ENCODE measurements at places on chromosomes 2 and 18. TPM values are rescaled to one million over a fixed set of nuclear protein-coding genes. Genes with fewer than 3 reads are reported as not detected.

The UNC80 gene
- not detected for polyA plus RNA-seq

The DPP10 gene
- polyA plus RNA-seq = not detected

The DES gene
- not detected for polyA plus RNA-seq

The TMEM198 gene
- polyA plus RNA-seq = 2.3 TPM

The CYP1B1 gene
- polyA plus RNA-seq = 0.31 TPM

The DOK6 gene
- not detected for polyA plus RNA-seq

The CYRIA gene
- 16.8 TPM for polyA plus RNA-seq

The UGT1A5 gene
- not detected for polyA plus RNA-seq

The ALK gene
- polyA plus RNA-seq = not detected

The LYPD6B gene
- polyA plus RNA-seq = 1.7 TPM

The POMC gene
- 21.2 TPM for polyA plus RNA-seq

The DSEL gene
- 0.10 TPM for polyA plus RNA-seq

The NAT8 gene
- not detected for polyA plus RNA-seq

The ING5 gene
- 70.7 TPM for polyA plus RNA-seq

The ALPP gene
- 0.25 TPM for polyA plus RNA-seq

The CFAP221 gene
- polyA plus RNA-seq = not detected

- no peak for DNase-seq
Measured at GRCh38 chr2:71603311-71603811, 150.0 kb downstream of the DYSF start.

- DNase-seq = no peak
Measured at GRCh38 chr2:28270456-28271152, 122.1 kb upstream of the FOSL2 start.

GRCh38 chr2:234033174-234033573 is 17.3 kb upstream of the SPP2 start:
- DNase-seq = no peak

- no peak for DNase-seq
Measured at GRCh38 chr2:144079803-144080202, 440.1 kb downstream of the ZEB2 start.

GRCh38 chr2:95059656-95060370 is 34.3 kb downstream of the MAL start:
- DNase-seq = no peak

- DNase-seq = no peak
Measured at GRCh38 chr2:49286045-49286444, 131.7 kb upstream of the FSHR start.

GRCh38 chr2:109402180-109402579 is 211.6 kb downstream of the SEPTIN10 start:
- DNase-seq = no peak

- DNase-seq = no peak
Measured at GRCh38 chr2:5290900-5291546, 401.2 kb upstream of the SOX11 start.

DNA sequence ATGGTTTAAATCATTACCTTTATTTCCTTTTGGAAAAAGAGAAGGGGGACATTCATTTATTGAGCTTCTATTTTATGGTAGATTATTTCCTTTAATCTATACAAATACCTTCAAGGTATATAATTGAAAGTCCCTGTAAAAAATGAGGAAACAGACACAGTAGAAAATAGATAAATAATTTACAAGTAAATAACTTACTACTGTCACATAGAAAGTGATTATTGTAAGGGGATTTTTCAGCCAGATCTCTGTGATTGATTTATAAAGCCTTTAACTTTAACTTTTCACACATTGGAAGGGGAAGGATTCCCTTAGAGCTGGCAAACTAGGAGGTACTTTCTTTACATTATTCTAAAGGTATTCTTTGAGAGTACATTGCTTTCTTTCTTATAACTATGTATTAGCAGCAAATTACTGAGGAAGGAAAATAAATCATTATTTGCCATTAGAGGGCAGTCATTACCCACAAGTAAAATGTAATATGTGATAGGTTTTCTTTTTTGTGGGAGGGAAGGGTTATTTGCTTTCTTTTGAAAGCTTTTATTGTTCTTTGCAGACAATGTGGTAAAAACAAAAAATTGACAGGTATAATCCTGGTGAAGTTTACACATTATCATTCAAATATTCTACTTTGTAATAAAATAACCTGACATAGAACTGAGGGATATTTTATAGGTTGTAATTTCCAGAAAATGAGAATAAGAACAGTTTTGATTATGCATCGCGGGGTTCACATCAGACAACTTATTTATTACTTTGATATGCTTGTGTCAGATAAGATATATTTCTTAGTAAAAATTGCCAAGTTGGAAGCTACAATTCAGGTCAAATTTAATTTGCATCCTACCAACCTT is 24.8 kb upstream of the RPE start:
- peak; percentile 63 for DNase-seq

DNA sequence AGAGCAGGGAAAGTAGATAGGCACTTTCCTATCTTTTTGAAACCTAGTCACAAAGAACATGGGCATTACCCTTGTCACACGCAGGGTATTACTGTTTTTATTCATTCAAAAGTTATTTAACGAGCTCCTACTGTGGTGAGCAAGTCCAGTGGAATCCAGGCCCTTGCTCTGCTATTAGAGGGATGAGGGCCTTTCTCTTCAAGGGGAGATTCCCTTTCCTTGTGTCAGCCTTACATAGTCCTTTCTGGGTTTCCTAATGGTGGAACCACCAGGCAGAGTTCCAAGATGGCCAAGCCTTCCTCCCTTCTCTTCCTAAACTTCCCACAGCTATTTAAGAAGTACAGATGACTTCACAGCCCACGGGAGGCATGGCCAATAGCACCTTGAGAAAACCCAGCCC is 64.6 kb downstream of the SPTBN1 start:
- no peak for DNase-seq

DNA sequence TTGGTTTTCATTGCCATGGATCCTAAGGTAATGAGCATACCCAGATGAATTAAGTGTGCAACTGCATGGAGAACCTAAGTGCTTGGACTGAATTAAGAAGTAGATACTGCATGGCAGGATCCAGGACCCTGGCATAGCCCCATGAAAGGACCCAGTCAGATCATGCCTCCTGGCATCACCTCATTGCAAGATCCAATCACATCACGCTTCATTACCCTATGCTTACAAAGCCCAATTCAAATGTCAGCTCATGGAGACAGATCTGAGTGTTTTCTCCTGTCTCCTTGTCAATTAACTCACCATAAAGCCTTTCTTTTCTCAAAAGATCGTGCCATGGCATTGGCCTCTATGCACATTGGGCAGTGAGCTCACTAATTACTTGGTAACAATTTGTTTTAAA is 519.8 kb upstream of the ZNF804A start:
- no peak for DNase-seq

- no peak for DNase-seq
Measured at GRCh38 chr2:68748568-68748967, 14.0 kb downstream of the ARHGAP25 start.

- DNase-seq = no peak
Measured at GRCh38 chr2:204110338-204110741, 173.8 kb downstream of the ICOS start.

GRCh38 chr2:120176526-120176925 is 46.7 kb downstream of the TMEM185B start:
- no peak for DNase-seq

DNA sequence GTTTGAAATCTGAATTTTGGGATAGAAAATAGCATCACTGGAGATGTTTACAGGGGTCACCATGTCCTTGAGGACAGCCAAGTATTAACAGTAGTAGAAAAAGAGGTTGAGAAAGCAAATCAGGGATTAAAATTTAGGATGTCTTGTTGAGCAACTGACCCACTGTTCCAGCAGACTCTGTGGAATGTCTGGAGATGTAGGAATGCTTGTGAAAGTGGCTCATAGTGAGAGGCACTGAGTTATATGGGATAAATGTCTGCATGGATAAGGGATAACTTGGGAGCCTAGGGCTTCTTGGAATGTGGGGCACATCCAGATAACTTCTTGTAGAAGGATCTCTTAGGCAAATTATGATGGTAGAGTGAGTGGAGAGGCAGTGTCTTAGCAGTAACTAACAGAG is 495.0 kb downstream of the TMX3 start:
- no peak for DNase-seq

GRCh38 chr2:138620431-138620830 is 118.9 kb downstream of the SPOPL start:
- no peak for DNase-seq

GRCh38 chr2:174614261-174614660 is 16.7 kb upstream of the WIPF1 start:
- DNase-seq = no peak

DNA sequence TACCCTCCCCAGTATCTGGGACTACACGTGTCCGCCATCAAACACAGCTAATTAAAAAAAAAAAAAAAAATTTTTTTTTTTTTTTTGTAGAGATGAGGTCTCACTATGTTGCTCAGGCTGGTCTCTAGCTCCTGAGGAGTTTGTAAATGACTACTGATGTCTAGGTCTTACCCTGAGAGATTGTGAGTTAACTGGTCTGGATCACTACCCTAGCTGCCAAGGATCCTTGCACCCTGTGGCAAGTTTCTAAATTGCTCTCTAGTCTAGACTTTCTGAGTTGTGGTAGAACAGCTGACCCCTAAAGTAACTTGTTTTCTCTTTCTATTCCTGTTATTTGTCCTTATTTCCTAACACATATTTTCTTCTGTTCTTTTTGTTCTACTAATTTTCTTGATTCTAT is 44.5 kb downstream of the ABHD3 start:
- no peak for DNase-seq

DNA sequence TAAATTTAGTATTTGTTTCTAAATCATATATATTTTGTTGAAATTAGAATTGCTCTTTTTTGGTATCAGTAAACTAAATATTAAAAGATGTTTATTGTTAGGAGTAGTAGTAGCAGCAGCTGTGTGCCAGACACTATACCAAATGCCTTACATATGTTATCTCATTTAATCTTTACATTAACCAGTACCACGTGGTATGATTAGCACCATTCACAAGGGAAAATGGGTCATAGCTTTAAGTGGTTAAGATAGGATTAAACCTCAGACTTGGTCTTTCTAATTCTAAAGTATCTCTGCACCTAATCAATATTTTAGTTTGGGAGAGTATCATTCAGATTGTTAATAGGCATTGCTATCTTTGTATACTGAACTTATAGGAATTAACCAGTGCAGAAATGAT is 29.0 kb downstream of the PSMD14 start:
- no peak for DNase-seq

- no peak for DNase-seq
Measured at GRCh38 chr2:41659758-41660157, 388.1 kb upstream of the PKDCC start.

DNA sequence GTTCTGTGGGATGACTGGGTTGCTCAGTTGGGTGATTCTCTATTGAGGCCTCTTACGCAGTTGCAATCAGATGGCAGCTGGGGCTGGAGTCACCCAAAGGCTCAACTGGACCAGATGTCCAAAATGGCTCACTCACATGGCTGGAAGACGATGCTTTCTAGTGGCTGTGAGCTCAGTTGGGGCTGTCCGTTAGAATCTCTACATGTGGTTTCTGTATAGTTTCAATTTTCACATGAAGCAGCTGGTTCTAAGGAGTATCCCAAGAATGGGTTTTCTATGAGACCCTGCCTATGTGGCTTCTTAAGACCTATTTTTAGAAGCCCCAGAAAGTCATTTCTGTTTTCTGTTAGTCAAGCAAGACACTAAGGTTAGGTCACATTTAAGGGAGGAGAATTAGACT is 4.4 kb downstream of the XRCC5 start:
- peak; percentile 18 for DNase-seq

- DNase-seq = no peak
Measured at GRCh38 chr2:45782986-45783385, 131.5 kb downstream of the PRKCE start.

GRCh38 chr2:10161206-10161931 is 38.8 kb downstream of the RRM2 start:
- DNase-seq = no peak

DNA sequence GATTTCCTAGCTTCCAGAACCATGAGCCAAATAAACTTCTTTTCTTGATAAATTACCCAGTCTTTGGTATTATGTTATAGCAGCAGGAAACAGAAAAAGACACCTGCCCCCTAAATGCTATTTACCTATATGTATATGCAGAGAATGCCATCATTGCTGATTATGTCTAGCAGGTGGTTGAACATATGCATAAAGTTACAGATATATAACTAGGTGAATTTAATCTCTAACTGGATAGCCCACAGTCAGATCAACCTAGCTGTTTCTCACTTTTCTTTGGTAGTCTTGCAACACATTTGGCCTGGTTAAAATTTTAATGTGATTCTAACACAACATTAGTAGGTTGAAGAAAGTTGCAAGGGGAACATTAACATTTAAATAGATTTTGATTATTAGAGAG is 7.1 kb upstream of the CERS6 start:
- no peak for DNase-seq

GRCh38 chr2:18650221-18650620 is 60.9 kb upstream of the NT5C1B start:
- DNase-seq = no peak

GRCh38 chr2:115584507-115584906 is 1142.1 kb downstream of the DPP10 start:
- DNase-seq = no peak

GRCh38 chr2:75025633-75026380 is 67.4 kb downstream of the POLE4 start:
- no peak for DNase-seq

- no peak for DNase-seq
Measured at GRCh38 chr18:31610286-31611205, 18.9 kb downstream of the TTR start.

DNA sequence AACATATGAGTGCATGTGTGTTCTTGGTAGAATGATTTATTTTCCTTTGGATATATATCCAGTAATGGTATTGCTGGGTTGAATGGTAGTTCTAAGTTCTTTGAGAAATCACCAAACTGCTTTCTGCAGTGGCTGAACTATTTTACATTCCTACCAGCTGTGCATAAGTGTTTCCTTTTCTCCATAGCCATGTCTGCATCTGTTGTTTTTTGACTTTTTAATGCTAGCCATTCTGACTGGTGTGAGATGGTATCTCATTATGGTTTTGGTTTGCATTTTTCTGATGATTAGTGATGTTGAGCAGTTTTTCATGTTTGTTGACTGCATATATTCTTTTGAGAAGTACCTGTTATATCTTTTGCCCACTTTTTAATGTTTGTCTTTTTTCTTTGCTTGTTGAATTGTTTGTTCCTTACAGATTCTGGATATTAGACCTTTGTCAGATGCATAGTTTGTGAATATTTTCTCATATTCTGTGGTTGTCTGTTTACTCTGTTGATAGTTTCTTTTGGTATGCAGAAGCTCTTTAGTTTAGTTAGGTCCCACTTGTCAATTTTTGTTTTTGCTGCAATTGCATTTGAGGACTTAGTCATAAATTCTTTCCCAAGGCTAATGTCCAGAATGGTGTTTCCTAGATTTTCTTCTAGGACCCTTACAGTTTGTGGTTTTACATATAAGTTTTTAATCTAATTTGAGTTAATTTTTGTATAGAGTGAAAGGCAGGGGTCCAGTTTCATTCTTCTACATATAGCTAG is 17.6 kb upstream of the KCNE4 start:
- DNase-seq = no peak

DNA sequence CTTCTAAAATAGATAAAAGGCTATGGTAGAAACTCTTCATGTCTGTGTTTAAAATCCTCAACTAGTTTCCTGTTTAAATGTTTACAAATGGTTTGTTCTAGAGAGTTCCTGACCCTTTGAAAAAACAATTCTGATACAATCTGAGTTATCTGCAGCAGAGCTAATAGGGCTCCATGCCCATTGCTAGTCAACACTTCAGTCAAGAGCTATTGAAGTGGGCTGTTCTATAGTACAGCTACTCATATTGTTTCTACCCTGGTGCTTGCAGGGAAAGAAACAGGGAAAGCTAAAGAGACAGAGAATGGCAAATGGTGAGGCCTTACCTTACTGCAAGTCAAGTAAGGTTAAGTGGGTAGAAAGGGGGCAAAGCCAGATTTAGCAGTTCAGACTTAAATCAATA is 112.3 kb upstream of the CAVIN2 start:
- DNase-seq = no peak

All from B cell (primary cell).